Fibroblast of the aortic adventitia (primary cell): ENCODE measurements at places on chromosomes 12 and 14.

DNA sequence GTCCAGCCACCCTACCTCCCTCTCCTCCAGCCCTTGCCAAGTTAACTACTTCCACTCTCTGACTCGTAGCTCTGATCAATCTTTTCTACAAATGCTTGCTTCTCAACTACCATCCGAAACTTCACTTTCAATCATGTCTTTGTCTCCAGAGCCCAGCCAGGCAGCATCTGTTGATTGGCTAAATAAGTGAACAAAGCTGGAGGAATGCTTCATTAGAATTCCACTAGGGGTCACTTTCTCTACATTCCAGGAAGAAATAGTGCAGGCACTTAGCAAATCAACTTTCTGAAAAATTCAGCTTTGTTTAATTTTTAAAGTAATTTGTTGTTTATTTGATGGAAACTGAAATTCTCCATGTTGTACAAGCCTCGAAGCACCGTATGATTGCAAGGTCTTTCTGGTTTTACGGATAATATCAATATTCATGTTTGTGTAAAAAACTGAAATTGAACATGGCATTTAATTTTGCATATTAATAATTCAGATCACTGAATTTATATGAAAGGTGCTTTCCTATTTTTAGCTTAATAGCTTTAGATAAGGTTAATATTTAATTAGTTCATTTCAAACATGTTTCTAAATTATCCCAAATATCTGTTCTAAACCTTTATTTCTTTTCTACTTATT lies 32.4 kb upstream of the HELB start:
- DNase-seq, result peak; percentile 69

- DNase-seq, result peak; percentile 78
Measured at GRCh38 chr12:92369636-92370035, 224.0 kb upstream of the BTG1 start.

GRCh38 chr12:130288691-130289090 lies 49.0 kb upstream of the PIWIL1 start:
- DNase-seq, result no peak

DNA sequence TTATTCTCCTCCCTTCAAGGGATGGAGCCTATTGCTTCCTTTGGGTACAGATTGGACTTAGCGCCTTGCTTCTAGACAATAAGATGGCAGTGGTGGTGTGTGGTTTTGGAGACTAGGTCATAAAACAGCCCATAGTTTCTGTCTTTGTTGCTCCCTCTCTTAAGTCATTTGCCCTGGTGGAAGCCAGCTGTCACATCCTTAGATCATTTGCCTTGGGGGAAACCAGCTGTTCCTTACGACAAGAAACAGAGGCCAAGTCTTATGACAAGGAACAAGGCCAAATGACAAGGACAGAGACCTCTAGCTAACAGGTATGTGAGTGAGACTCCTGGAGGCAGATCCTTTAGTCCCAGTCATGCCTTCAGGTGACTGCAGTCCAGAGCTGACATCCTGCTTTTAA lies 9.2 kb upstream of the PALS1 start:
- no peak for DNase-seq

DNA sequence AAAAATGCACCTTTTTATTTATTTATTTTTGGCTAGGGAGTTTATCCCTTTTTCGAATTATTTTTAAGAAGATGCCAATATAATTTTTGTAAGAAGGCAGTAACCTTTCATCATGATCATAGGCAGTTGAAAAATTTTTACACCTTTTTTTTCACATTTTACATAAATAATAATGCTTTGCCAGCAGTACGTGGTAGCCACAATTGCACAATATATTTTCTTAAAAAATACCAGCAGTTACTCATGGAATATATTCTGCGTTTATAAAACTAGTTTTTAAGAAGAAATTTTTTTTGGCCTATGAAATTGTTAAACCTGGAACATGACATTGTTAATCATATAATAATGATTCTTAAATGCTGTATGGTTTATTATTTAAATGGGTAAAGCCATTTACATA lies 14.9 kb upstream of the SNAPC1 start:
- DNase-seq, result no peak

DNA sequence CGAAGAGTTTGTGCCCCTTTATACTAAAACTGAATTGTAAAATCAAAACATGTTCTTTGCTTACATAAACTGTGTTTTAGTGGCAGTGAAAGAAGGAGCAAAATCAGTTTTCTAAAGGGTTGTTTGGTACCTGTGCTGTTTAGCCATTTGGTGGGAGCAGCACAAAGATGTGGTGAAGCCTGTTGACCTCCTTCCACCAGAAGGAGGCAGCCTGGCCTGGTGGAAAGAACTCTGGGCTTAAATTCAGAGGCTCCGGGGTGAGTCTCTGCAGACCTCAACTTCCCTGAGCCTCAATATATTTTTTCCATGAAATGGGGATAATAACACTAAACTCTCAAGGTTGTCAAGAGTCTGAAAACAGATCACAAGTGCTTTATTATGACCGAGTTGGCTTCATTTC lies 502.5 kb downstream of the VRK1 start:
- DNase-seq, result no peak

DNA sequence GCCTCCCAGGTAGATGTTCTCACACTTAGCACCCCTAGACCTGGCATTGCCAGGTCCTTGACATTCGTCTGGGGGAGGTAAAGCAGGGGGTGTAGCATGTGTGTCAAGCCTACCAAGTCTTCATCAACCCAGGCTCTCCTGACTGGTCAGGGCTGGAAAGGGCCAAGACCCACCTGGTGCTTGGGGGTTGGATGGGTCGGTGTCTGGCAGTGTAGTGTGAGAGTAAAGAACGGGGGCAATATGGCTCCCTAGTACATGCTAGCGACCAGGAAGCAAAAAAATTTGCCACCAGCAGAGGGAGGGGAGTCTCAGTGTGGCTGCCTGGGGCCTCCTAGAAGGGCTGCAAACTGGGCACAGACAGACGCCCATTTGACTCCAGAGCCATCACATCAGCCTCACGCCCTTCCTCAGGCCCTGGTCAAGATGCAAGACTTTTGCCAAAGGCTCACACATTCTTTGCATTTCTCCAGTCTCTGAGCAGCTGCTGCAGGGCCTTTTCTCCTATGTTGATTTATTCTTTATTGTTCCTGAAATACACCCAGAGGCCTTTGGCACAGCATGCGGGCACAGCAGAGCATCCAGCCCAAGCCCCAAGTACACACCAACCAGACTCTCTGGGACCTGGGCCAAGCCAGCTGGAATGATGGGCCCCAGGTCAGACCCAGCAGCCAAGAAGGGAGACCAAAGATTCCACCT lies 38.3 kb upstream of the PNMA1 start:
- DNase-seq, result peak; percentile 89

GRCh38 chr14:44300916-44301315 lies 206.2 kb downstream of the FSCB start:
- DNase-seq, result no peak

DNA sequence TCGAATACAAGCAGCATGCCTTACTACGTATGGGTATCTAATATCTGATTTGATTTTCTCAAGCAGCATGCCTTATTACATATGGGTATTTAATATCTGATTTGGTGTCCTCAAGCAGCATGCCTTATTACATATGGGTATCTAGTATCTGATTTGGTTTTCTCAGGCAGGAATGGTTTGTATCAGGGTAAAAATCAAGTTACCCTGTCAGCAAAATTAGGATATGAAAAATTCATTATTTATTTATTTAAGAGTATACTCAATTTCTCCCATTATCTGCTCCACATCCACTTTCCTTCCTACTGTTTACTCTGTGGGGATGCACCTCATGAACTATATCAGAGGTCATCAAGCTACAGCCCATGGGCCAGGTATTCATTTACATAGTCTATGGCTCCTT lies 21.9 kb downstream of the ZNF891 start:
- no peak for DNase-seq

DNA sequence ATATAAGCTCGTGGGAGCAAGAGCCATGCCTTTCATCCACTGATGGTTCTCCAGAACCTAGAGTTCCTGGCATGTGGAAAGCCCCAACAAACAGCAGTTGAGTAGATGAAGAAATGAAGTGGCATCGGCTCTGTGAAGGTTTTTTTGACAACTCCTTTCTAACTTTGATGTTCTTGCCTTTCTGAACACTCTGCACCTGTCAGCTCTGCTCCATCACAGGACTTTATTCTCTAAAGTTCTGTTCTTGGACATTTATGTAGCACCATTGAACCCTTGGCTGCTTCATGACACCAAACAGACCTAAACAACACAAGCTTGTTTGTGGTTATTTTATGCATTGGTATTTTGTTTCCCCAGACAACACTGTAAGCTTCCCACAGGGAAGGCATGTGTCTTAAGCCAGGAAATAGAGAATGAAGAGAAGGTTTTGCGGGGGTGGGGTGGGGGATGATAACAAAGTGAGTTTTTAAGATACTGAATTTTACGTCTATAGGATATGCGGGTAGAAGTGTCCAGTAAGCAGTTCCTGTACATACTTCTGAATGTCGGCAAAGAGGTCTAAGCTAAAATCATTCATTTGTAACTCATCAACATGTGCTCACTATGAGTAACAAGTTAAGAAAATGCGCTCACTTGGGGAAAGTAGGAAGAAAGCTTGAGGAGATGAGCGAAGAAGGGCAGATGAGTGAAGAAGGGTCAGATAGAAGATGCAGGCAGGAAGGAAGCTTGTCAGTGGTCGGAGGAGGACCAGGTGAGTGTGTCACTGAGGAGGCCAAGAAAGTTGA lies 146.0 kb upstream of the PLEKHG7 start:
- DNase-seq, result no peak

DNA sequence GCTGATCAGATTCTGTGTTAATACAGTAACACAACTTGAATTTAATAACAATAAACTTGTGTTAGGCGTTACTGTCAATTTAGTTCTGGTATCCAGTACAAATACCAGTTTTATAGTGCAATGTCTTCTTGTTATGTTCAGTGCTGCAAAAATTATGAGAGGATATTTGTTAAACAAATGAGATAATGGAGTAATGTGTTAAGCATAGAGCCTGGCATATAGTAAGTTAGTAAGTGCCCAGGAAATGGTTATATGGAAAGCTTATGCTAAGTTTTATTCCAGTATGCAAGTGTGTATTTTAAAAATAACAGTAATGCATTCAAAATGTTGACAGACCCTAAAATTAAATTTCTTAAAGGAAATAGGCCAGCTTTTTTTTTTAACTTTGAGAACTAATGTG lies 1.8 kb downstream of the VRK1 start:
- DNase-seq, result no peak

GRCh38 chr12:3243376-3244084 lies 166.4 kb downstream of the TSPAN9 start:
- no peak for DNase-seq

GRCh38 chr14:71397371-71397770 lies 490.1 kb downstream of the PCNX1 start:
- DNase-seq, result peak; percentile 37

DNA sequence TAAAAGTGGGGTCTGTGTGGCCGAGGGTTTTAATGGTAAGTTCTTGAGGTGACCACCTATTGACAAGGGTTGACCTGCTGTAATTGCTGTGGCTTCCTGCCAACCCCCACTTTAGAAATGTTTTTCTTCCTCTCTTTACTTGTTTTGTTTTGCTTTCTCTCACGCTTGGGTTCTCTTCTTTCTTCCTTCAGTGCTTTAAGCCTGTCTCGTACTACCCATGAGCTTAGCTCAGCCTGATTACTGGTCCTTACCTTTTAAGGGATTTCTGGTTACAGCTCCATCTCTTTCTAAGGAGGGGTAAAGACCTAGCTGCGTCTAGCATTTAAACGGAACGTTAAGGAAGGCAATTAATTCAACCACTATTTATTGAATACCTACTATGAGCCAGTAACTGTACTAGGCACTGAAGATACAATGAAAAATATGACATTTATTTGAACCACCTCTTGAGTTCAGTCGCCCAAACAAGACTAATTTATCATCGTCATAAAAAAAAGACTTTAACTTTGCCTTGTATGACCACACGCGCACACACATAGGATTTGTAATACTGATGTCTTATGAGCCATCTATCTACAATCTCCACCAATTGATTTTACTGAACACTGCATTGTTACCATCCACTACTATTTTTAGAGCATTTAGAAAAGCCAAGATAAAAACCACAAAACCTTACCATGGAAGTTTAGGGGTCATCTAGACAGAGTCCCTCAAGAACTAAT lies 888 bp upstream of the PPP1R12A start:
- DNase-seq, result no peak

GRCh38 chr14:54549862-54550261 lies 17.1 kb upstream of the SAMD4A start:
- peak; percentile 21 for DNase-seq

DNA sequence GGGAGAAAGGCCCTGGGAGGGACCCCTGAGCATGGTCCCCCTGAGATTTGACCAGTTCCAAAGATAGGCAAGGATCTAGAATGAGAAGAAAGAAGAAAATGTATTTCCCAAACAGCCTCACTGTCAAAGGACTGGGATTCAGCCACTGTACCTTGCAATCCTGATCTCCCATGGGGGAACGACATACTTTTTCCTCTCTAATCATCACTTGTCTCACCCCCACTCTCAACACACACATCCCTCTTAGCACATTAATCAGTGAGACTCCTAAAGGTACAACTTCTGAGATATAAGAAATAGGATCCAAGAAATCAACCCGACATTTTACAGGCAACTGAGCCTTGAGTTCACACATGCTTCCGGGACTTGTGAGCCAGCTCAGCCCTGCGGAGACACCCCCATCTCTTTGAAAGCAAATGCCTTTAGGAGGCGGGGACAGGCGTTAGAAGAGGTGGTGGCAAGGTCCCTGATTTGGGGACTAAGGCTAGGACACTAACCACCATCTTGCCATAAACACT lies 1.4 kb downstream of the MAP3K9 start:
- no peak for DNase-seq

GRCh38 chr12:57134949-57135348 lies 6.7 kb downstream of the LRP1 start:
- no peak for DNase-seq

GRCh38 chr14:101372894-101373620 lies 188.2 kb upstream of the DIO3 start:
- DNase-seq, result no peak

- DNase-seq, result no peak
Measured at GRCh38 chr12:13571035-13571434, 374.5 kb downstream of the EMP1 start.

DNA sequence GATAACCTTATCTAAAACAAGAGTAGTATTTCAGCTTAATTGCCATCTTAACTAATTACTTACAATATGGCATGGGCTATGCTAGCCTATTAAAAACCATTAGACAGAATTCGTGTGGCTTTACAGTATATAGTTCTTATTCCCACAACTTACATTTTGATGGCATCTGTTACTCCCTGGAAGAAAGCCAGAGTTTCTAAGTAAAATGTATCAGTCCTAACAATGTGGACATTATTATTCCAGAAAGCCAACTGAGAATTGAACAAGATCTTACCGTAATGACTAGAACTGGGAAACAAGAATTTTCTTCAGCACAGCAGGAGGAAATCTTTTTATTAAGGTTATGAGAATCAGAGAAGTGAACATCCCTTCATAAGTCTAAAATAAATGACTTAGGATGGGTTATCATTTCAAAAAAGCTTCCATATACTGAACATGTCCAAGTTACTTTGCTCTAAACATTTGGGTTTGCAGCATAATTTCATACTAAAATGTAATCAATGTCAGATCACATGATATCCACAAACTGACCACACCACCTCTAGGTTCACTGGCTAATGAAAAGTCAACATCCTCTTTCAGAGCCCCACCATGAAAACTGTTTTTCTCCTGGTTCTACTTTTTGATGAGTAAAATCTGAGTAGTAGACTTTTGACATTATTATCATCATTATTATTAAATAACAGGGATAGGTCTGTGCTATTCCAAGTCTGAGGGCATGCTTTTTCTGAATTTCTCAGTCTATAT lies 179.7 kb downstream of the SSPN start:
- peak; percentile 39 for DNase-seq
